ENCODE measurements at places on chromosomes 1 and 21.

GRCh38 chr1:36326499-36326898 lies 3.1 kb upstream of the EVA1B start:
- DNase-seq: no peak

DNA sequence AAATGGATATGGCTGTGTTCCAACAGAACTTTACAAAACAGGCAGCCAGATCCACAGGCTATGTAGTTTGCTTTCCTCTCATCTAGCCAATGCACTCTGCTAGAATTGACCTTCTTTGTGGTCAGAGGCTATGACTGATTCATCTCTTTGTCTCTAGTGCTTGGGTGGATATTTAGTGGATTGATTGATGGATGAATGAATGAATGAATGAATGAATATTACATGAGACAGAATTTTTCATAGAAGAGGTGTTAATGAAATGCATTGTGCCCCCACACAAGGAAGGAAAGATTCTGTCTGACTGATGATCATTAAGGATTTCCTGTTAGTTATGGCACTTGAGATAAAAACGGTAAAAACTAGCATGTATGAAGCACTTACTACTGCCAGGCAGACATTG lies 50.5 kb upstream of the ZYG11A start:
- no peak for DNase-seq

DNA sequence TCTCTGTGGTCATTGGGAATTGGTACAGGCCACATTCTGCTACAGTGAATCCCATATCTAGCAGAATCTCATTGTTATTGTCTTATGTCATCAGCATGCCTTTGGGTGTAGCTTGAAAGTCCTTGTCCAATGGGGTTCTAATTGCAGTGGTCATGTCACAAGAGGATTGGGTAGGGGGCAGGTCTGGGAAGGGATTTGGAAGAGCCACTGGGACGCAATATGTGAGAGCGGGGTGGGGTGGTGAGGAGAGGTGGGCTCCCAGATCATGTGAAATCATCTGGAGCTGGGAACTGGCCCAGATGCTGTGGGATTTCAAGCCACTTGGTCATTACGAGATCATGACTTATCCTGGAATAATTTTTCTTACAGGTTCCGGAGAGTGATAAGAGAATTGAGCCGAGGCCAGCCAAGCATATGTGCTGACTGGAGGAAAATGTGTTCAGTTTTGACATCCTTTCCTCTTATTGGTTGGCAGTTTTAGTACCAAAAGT lies 16.3 kb downstream of the CNIH3 start:
- DNase-seq: no peak

- no peak for DNase-seq
Observed at GRCh38 chr1:66288048-66288447, 245.9 kb upstream of the SGIP1 start.

GRCh38 chr1:100265562-100265930 lies 470 bp upstream of the RTCA start:
- DNase-seq: peak; percentile 69

DNA sequence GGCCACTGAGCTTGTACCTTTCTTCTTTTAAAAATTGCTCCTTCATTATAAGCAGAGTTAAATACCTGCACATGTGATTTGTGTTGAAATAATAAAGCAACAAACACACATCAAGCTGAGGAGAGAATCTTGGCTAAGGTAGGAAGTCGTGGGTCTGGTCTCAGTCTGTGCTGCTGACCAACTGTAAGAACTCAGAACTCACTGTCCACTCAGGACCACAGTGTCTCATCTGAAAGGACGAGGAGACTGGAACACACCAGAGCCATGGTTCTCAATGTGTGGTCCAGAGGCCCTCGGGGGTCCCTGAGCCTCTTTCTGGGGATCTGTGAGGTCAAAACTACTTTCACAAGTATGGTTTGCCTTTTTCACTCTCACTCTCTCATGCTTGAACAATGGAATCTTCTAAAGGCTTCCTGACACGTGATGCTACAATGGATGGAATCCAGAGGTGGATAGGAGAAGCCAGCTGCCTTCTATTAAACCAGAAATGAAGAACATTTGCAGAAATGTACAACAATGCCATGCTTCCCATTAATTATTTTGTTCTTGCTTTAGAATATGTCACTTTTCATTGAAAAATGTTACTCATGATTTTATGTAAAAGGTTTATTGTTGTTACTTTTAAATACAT lies 17.3 kb upstream of the ETS2 start:
- DNase-seq: no peak

DNA sequence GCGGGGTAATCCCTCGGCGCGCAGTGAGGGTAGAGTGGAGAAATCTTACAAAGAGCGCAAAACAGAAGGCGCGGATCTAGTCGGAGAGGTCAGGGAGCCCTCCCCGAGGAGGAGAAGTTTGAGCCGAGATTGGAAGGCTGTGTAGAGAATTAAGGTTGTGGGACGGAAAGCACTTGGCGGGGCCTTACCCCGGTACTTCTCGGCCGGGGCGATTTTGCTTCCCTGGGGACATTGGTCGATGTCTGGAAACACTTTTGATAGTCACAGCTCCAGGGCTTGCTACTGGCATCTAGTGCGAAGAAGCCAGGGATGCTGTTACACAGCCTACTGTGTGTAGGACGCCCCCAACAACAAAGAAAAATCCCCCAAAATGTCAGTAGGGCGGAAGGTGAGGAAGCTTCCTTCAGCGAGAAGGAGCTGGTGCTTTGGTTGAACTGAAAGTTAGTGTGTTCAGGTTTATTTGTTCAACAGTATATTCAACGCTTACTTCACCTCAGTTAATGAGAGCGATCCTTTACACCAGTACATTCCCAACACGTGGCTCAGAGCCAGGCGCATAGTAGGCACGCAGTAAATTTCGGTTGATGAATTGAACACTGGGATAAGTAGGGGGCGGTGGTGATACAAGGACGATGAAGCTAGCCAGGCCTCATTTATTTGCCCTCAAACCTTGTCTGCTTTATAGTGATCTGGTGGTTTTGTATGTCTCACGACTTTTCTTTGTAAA lies 807 bp downstream of the CEP85 start:
- peak; percentile 10 for DNase-seq

- no peak for DNase-seq
Observed at GRCh38 chr1:201095581-201095980, 16.6 kb downstream of the CACNA1S start.

DNA sequence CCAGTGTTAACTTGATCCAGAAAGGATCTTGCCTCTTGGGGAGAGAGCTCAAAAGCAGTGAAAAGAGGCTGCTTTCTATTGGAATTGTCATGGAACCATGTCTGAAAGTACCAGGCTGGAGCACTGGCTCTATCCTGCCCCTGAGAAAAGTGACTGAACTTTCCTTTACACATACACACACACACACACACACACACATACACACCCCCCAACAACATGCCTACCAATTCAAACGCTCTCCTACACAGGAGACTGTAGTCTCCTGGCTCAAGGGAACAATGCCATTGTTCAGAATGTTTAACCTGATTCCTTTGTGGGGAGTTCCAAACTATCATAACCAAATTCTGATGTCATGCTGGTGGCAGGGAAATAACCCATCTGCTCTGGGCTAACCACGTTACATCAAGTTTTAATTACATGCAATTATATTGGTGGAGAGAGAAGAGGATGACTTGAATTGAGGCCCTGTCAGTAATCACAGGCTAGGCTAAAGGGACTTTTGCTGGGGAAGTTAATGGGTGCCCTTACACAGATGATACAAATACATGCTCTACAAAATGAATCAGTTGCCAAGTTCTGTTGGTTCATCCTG lies 52.3 kb upstream of the DUSP10 start:
- DNase-seq: no peak

DNA sequence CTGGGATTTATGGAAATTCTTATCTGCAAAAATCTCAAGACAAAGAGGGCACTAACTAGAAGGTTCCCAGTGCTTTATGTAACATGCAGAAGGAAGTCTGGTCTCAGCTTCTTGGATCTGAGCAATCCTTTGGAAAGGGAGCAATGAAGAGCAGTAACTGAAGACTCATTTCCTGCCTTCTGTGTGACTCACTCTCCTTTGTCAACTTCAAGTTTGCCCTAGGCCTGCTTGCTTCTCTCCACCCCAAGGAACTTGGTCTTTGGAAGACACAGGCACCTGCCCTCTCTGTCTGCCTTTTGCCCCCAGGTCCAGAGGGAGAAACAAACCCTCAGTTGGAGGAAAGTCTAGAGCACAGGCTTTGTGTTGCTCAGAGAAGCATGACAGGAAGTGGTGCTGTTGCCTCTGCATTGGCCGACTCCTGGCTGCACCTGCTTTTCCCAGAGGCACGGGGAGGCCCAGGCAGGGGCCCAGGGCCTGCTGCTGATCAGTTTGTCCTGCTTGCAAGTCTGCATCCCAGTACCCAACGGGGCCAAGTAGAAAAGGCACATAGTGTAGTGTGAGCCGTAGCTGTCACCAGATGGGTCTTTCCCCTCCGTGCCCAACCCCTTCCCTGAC lies 137.2 kb downstream of the DHRS3 start:
- no peak for DNase-seq

DNA sequence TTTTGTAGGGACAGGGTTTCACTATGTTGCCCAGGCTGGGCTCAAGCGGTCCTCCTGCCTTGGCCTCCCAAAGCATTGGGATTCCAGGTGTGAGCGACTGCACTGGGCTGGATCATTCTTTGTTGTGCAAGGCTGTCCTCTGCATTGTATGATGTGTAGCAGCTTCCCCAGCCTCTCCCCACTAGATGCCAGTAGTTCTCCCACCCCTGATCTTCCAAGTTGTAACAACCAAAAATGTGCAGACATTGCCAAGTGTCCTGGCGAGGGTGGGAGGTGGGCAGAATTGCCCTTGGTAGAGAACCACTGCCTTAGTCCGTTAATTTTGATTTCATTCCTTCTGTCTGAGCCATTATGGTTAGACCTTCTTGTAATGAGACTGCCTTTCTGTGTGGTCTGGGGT lies 7.2 kb downstream of the GALNT2 start:
- no peak for DNase-seq

All from NCI-H1092 treated with DMSO at 0.1 percent for 48 hours (cell line).